Endodermal cell (in vitro differentiated cells): ENCODE measurements at places on chromosomes 3 and 15. TPM values are rescaled to one million over a fixed set of nuclear protein-coding genes. Genes with fewer than 3 reads are reported as not detected.

DNA sequence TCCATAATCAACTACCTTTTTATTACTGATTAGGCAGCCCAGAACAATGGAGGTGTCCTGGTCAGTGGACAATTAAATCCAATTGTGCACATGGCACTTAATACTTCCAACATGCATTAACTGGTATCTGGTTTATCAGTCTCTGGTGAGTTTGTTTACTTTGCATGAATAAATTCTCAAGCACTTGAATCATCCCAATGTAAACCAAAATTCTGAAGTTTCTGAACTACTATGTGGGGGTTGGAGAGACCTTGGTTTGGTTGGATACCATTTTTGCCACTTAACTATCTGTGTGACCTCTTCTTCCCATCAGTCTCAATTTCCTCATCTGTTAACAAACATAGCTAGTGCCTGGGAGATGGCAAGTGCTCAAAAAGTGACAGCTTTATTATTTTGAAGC, 70.5 kb upstream of the MAP4 start:
- H3K4me1 ChIP-seq = no peaks in the 10 kb centered on the region
- peaks cover 28% of the 10 kb centered on the region for H3K36me3 ChIP-seq
- peak overlapping the region; percentile 92 for H3K4me3 ChIP-seq

The SLC28A2 gene
- 0.42 to 6.8 TPM (median 4.4 TPM) in 3 replicates for total RNA-seq

The EPB42 gene
- not detected in 2 replicates for total RNA-seq

The MLF1 gene
- total RNA-seq = 43.8 to 47.9 TPM (median 43.8 TPM) in 3 replicates

DNA sequence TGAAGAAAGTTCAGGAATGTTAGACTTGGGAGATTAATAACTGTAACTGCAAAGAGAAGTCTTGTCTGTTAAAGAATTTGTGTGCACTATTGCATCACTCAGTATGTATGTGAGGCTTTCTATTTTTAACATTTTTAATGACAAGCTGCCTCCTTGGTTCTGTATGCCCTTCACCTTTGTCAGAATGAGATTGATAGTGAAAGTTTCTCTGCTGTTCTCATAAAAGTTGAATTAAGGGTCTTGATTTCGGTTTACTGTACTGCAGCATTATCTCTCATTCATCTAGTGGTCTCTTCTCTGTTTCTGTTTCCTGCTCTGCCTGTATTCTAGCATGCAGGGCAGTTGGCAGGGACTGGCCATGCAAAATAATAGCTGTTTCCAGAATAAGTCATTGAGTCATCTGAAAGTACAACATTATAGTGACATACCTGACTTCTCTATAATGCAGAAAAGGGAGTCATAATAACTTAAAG, 454.9 kb downstream of the IL5RA start:
- H3K27ac ChIP-seq = no peak overlapping the region
- no peaks in the 10 kb centered on the region for H3K27me3 ChIP-seq
- no peaks in the 10 kb centered on the region for H3K4me1 ChIP-seq
- H3K36me3 ChIP-seq = no peaks in the 10 kb centered on the region
- DNase-seq = no peak

DNA sequence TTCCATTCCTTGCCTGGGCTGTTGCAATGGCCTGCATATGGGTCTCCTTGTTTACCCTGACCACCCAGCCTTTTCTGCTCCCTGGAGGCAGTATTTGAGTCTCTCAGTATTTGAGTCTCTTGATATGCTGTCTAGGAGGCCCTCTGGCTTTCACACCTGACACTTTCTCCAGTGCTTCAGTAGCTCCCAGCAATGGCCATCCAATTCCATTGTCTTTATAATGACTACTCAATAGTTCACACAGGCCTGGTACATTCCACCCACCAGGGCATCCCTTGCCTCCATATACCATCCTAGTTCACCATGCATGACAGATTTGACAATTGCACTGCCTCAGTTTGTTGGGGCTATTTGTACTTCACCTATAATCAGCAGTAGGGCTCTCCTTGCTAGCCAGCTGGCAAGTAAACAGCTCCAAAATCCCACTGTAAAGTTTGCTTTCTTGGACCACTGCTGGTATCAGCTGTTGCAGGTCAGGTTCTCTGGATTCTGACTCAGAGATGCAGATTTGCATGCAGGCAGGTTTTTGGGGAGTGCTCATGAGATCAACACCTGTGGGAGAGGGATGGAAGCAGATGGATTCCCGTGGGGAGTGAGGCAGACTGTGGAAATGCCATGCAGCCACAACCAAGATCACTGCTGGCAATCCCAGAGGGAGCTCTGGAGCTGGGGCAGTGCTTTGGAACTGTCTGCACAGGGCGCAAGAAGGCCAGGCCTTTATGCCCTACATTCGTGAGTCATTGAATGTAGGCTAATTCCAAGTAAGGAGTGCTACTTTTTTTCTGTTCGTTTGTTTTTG, 19.1 kb upstream of the XIRP1 start:
- H3K27me3 ChIP-seq = no peaks in the 10 kb centered on the region
- H3K4me3 ChIP-seq = no peak overlapping the region
- H3K36me3 ChIP-seq = no peaks in the 10 kb centered on the region
- DNase-seq = peak; percentile 82

The LSAMP gene
- 6.7 to 10.2 TPM (median 9.6 TPM) in 3 replicates for total RNA-seq

DNA sequence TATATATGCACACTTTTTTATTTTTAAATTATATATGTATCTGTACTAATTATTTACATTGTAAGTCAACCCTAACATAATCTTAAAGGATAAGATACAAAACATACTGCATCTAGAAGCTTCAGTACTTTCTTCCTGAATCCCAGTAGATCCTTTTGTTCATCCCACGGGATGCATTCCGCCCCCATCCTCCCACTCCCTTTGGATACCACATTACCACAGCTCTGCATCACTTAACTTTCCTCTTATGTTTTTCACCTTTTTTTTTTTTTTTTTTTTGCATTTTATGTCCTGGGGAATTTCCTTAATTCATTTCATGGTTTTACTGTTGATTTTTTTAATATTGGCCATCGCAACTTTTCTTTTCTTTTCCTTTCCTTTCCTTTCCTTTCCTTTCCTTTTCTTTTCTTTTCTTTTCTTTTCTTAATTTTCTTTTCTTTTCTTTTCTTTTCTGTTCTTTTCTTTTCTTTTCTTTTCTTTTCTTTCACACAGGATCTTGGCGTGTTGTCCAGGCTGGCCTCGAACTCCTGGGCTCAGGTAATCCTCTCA, 3.0 kb downstream of the OPA1 start:
- no peaks in the 10 kb centered on the region for H3K27me3 ChIP-seq
- no peak overlapping the region for H3K4me3 ChIP-seq
